ENCODE measurements at places on chromosomes 16 and 17.

- no peak for DNase-seq
These were observed 138.9 kb downstream of the C16orf95 start for GRCh38 chr16:87178177-87178863.

GRCh38 chr17:18038149-18038850 lies 668 bp downstream of the ATPAF2 start:
- DNase-seq = no peak

- DNase-seq = peak; percentile 78
These were observed 2.4 kb downstream of the CCL18 start for GRCh38 chr17:36066365-36066985.

- no peak for DNase-seq
These were observed 3.9 kb downstream of the GCGR start for GRCh38 chr17:81807839-81808238.

- peak; percentile 47 for DNase-seq
These were observed 1.0 kb downstream of the HOXB5 start for GRCh38 chr17:48592577-48592976.

GRCh38 chr17:16478649-16479048 lies 13.3 kb downstream of the LRRC75A start:
- no peak for DNase-seq

- no peak for DNase-seq
These were observed 51.2 kb downstream of the SYCE1L start for GRCh38 chr16:77250400-77250799.

DNA sequence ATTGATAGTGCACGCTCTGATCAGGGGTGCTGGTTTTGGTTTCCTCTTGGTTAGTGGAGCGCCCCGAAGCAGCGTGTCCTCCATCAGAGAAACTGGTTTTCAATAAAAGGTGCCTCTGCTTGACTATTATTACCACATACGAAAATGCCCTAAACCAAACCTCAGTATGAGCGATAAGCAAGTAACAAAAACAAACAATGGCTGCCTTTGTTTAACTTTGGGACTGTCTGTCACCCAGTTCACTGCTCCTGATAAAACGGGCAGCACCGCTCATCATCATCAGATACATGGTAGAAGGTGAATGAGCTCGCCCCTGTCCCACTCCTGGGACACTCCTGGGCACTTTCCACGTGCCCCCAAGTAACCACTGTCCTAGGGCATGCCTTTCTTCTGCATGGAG lies 24.0 kb downstream of the DUSP14 start:
- DNase-seq = no peak

DNA sequence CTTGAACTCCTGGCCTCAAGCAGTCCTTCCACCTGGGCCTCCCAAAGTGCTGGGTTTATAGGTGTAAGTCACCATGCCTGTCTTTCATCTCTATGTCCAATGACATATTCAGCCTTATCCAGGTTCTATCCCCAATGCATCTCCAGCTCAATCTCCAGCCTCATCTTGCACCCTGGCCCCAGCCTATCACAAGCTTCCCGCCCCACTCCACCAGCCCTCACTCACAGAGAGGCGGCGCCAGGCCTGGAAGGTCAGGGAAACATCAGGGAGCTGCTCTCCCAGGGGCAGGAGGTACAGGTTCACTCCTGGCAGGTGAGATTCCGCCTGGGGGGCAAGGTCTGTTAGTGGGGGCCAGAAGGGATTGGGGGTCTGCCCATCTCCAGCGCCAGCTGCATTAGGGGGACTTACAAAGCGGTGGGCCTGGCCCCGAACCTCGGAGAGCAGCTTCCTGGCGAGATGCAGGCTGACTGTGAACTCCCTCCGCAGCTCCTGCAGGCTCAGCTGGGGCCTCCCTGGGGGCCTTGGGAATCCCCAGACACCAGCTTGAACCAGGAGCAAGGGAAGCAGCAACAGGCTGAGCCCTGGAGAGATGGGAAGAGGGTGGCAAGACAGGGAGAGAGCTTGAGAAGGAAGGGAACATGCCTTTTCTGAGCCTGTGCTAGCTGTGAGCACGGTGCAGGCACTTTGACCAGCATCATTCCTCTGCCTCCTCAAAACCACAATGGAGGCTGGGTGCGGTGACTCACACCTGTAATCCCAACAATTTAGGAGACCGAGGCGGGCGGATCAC lies 3.0 kb downstream of the IL27 start:
- no peak for DNase-seq

GRCh38 chr17:80260069-80260535 lies 550 bp upstream of the RNF213 start:
- peak; percentile 79 for DNase-seq

- DNase-seq = no peak
These were observed 4.3 kb upstream of the LIMD2 start for GRCh38 chr17:63704259-63704576.

DNA sequence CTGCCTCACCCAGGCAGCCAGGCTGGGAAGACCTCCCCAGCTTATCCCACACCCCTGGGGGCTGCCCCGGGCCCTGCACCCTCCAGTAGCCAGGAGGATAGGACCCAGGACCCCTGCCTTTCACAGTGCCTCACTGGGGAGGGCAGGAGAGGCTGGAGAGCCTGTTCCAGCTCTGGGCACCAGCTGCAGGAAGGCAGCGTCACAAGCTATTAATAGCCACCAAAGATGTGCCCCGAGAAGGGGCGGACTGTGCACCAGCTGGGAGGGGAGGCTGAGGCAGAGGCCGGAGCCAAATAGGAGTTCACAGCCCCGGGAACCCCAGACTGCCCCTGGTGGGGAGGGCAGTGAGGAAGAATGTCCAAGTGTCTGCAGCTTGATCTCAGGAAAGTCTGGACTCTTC lies 8.8 kb downstream of the SBK1 start:
- no peak for DNase-seq

- DNase-seq = no peak
These were observed 1.0 kb downstream of the FLOT2 start for GRCh38 chr17:28896491-28896883.

- DNase-seq = no peak
These were observed 12.8 kb upstream of the GNG13 start for GRCh38 chr16:813204-813915.

DNA sequence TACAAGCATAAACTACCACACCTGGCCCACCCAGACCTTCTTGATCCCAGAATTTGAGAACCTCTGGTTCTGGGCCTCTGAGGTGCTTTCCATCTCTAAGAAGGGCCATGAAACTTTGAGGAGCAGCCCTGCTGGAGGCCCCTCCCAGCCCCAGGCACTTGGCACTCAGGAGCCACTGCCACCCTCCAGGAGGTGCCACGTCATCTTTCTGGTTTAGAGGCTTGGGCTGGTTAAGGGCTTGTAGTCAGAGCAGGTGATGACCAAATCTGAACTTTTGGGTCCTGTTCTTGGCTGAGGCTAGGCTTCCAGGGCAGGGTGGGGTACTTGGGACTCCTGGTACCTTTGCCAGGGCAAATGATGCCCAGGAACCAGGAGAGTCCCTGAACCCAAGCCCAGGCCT lies 13.8 kb upstream of the DLX4 start:
- no peak for DNase-seq

GRCh38 chr16:79400462-79401149 lies 199.9 kb downstream of the MAF start:
- no peak for DNase-seq

DNA sequence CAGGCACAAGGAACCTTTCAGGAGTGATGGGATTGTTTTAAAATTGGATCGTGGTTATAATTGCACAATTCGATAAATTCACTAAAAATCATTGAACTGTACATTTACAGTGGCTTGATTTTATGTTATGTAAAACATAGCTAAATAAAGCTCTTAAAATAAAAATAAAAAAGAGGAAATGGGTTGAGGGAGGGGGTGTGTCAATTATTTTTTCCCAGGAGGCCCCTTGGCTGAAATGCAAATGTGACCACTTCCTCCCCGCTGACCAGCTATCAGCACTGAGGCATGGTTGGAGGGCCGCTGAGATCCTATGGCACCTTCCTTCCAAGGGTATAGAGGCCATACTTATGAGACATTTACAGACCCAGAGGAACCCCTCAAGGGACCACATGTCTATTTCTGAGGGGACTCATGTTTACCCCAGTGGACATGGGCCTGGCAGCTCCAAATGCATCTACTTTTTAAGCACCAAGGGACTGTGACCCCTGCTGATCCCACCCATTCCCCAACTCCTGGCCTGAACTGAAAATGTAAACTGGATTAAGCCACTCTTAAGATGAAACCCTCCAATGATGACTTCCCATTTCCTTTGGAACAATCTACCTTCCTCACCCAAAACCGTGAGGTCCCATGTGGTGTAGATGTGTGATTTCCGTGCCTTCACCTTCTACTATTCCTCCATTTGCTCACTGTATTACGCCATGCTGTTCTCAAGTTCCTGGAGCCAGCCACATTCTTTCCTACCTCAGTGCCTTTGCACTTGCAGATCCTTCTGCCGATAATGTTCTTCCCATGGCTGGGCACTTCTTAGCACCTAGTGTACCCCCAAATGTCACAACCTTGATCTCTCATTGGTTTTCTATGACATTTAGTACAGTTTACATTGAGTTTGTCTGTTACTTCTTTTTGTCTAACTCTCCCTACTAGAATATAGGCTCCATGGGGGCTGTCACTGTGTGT lies 2.8 kb upstream of the IL21R start:
- DNase-seq = no peak

- DNase-seq = no peak
These were observed 4.9 kb downstream of the TMED6 start for GRCh38 chr16:69346683-69347082.

- DNase-seq = no peak
These were observed 341 bp downstream of the PCYT2 start for GRCh38 chr17:81910840-81911276.

GRCh38 chr16:48583075-48584065 lies 26.6 kb downstream of the N4BP1 start:
- no peak for DNase-seq

DNA sequence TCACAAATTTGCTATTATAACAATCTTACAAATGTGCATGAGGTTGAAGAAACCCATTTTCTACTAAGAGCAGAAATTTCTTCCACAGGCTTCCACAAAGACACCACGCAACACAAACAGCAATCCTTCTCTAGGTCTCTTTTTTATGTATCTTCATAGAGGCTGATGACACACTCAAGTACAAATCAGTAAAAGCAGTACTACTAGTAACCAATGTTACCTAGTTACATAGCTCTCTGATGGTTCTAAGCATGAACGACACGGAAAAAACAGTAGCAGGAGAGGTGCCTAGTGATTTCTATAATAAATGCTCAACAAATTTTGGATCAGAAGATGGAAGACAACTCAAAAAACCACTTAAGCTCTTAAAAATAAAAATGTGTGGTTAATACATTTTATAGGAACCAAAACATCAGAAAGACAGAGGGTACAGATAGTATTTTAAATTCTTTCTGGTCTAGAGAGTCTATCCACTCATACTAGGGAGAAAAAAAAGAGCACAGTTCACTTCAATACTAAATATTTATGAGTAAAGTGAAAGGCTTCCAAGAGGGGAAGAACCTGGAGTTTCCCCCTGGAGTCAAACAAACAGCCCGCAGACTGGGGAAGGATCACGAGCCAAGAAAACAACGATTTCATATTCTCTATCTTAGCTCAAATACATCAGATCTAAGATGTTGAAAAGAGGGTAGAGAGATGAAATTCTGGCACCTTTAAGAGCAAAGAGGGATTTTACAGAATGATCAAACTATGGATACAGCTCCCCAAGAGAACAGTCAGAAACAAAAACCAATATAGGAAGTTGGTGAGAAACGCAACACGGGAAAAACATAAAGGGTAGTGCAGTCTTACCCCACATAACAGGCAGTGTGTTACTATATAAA lies 40.2 kb downstream of the SMG6 start:
- no peak for DNase-seq

All from natural killer cell (primary cell).